ENCODE measurements at places on chromosomes 13 and 19.
A peak's percentile ranks its signal among the peaks of the same experiment; 100 is the strongest.

DNA sequence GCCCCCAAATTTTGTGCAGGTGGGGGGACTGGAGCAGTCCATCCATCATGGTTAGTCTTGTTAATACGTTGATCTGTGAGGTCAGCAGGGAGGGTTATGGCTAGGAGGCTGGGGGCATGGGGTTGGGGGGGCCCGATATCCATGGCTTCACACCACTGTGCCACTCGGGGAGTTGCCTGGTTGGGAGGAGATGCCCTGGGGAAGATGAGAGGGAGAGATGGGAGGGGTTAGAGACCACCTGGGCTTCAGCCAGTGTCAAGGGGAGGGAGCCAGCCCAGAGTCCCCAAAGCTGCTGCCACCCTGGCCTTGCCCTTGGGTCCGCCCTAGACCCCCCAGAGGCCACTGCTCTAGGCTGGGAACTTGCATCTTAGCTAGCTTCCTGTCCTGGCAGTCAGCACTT, 1.8 kb upstream of the DMPK start:
- no peak for DNase-seq

- no peak for DNase-seq
Observed at GRCh38 chr13:75495938-75496337, 14.0 kb upstream of the TBC1D4 start.

GRCh38 chr13:77836423-77836822, 82.2 kb downstream of the EDNRB start:
- DNase-seq, result no peak

- no peak for DNase-seq
Observed at GRCh38 chr13:26821672-26822071, 61.1 kb upstream of the GPR12 start.

GRCh38 chr13:36509369-36509768, 77.1 kb downstream of the CCNA1 start:
- DNase-seq, result no peak

DNA sequence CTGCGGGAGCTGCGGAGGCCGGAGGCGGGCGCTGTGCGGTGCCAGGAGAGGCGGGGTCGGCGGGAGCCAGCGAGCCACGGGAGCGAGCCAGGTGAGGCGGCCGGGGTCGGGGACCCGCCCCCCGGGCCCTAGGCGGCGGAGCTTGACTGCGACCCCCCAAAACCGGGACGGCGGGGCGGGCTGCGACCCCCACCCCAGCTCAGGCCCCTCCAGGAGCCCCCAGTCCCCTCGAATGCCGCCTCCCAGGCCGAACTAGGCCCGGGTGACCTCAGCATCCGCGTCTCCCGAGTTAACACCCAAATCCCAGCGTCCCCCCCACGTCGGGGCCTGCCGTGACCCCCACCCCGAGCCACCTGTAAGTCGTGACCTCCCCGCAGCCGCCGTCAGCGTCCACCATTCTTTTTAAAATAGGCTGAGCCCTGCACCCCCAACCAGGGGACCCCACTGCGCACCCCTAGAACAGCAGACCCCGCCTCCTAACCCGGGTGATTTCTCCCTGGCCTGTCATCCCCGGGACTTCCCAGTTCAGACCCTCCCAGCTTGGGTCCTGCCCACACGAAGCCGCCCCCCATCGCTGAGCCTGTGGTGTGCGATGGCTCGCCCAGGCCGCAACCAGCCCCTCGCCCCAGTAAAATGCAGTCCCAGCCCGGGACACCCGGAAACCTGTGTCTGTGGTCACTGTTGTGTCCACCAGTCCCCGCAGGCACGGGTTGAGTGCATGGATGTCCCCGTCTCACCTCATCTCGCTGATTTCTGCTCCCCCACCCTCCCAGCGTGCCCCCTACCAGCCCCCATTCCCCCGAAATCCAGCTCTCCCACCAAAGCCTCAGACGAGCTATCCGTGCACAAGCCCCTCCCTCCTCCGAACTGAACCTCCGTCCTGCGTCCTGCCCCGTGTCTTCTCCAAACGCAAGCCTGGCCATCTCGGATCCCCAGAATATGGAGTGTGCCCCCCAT, 551 bp downstream of the FZR1 start:
- no peak for DNase-seq

DNA sequence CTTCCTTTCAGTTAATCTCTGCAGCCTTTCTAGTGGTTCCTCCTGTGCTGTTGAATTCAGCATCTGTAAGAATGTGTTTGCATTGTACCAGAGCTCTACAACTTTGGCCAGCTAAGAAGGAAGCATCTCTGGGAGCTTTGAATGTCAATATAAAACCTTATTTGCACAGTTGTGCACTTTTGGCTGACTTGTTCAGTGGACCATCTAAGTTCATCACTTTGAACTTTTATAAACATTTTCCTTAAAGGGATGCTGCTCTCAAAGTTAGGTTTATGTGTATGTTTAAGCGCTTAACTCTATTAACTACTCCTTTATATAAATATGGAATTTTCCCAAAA, 15.6 kb downstream of the POLR1D start:
- DNase-seq, result no peak

DNA sequence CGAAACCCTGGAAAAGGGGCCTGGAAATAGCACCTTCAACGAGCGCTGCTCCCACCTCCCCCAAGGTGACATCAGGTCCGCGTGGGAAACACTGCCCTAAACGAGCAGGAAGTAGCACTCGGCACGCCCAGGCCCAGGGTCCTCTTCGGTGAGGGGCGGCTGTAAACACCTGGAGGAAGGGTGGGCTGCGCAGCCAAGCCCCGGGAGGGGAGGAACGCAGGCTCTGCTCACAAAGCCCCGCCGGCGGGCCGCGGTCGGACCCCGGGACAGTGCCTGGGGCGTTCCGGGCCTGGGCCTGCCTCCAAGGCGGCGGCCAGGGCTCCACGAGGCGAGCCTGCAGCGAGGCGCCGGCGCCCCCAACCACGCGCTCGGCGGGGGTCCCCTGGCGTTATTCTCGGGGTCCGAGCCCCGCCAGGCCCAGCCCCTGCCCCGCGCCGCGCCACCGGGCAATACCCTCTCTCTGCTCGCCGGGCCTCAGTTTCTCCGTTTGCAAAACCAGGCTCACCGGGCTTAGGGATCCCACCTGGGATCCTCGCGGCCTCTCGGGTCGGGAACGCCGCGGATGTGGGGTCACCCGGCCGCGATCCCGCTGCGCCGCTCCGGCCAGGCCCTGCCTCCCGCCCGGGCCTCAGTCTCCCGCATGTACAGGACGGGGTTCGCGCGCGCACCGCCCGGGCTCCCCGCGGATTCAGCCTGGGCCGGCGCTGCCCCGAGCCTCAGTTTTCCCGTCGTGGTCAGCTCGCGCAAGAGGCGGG, 630 bp downstream of the RNF126 start:
- DNase-seq, result peak; percentile 49

- DNase-seq, result no peak
Observed at GRCh38 chr13:40151673-40152072, 496.2 kb downstream of the COG6 start.

GRCh38 chr13:26656919-26657318, 99.4 kb downstream of the WASF3 start:
- DNase-seq, result no peak

DNA sequence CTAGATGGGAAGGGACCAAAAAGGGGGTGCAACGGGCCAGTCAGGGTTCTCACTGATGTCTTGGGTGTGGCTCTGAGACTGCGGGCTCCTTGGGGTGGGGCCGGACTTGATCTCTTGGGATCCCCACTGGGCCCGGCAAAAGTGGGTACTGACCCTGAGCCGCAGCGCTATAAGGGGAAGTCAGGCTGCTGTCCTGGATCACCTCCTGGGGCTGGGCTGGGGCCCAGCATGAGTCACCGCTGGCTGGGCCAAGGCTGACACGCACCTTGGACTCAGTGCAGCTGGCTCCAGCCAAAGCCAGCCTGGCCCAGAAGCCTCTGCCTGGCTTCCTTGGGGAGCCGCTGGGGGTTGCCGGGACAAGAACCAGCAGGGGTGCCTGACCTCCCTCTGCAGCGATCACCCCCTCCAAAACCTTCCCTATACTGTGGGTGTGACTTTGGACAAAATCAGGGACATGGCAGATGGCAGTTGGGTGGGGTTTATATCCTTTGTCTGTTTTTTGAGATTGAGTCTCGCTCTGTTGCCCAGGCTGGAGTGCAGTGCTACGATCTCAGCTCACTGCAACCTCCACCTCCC, 617 bp upstream of the IQCN start:
- no peak for DNase-seq

- DNase-seq, result no peak
Observed at GRCh38 chr13:52348983-52349780, 56.8 kb downstream of the THSD1 start.

DNA sequence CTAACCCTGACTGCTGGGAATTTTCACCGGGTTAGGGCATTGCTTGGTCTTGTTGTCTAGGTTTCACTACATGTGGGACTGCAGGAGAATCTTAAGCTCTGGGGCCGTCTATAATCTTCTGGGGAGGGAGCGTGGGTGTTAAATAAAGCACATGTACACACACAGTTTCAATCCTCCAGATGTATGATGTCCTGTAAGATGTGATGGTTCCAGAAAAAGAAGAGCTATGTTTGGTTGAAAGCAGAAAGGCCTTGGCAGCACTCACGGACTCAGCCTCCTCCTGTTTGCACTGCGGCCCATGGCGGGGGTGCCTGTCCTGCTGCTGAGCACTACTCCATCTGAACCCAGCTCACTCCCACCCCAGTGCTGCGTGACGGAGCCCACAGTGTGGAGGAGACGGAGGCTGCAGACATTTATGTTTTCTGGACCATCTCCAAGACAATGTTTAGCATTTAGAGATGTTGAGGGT, 343.5 kb downstream of the TEX29 start:
- no peak for DNase-seq

GRCh38 chr13:58165617-58166016, 534.1 kb downstream of the PCDH17 start:
- no peak for DNase-seq

- DNase-seq, result no peak
Observed at GRCh38 chr13:102878481-102878880, 32.6 kb downstream of the ERCC5 start.

- no peak for DNase-seq
Observed at GRCh38 chr13:100600915-100601314, 12.3 kb upstream of the GGACT start.

DNA sequence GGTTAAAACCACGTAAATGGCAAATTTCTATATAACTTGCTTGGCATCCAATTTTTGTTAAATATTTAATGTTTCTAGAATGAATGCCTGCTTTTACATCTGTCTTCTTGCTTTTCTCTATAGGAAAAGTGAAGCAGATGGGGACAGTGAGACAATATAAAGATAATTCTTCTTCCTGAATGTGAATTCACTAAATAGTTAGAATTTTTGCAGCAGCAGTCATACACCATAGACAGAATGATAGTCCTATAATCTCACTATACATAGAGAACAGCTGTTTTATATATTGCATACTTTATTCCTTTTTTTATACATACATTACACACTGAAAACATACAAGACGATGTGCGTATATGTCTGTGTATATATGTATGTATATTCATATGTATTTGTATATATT, 1127.3 kb downstream of the PCDH9 start:
- no peak for DNase-seq

GRCh38 chr19:15137777-15138176, 30.6 kb downstream of the SYDE1 start:
- DNase-seq, result no peak

GRCh38 chr19:49333811-49334288, 1.4 kb upstream of the CD37 start:
- DNase-seq, result no peak

DNA sequence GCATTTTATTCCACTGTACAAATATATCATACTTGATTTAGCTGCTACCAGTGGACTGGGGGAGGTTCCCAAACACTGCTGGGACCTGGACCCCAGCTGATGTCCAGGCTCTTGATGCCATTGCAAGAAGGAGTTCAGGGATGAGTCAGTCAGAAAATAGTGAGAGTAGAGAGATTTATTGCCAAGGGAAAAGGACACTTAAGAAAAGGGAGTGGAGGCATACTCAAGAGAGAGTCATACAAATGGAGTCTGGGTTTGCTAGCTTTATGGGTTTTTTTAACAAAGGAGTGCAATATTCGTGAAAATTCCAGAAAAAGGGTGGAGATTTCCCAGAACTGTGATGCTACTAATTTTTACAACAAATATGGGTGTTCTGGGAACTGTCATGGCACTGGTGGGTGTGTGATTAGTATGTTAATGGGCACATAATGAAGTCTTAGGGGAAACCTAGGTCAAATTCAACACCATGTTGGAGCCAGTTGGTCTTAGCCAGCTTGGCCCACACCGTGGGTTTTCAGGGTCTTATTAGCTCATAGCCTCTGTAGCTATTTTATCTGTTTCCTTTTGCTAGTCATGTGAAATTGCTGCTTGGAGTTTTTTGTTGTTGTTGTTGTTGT, 36.2 kb downstream of the GPC6 start:
- DNase-seq, result no peak

GRCh38 chr19:16446108-16446723, 25.6 kb downstream of the EPS15L1 start:
- no peak for DNase-seq

DNA sequence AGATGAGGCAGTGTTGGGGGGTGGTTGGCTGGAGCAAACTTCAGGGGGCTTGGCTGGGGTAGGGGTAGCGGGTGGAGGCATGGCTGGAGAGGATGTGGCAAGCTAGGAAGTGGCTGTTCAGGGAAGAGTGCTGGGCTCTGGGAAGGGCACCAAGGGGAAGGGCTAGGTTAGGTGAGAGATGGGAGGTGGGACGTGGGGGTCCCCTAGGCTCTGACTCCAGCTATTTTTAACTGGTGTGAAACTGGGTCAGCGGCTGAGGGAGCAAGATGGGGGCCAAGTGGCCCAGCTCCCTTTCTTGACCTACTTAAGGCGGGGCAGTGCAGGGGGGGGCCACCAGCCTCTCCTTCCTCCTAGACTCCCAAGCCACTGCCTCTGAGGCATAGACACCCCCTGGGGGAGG, 7.3 kb downstream of the KCNC3 start:
- no peak for DNase-seq

All from stimulated activated CD8-positive, alpha-beta memory T cell treated with anti-CD3 and anti-CD28 coated beads, Interleukin-4, amount 100 ng/mL, for 1 hour (primary cell).